ENCODE measurements at places on chromosomes 3 and 15.

DNA sequence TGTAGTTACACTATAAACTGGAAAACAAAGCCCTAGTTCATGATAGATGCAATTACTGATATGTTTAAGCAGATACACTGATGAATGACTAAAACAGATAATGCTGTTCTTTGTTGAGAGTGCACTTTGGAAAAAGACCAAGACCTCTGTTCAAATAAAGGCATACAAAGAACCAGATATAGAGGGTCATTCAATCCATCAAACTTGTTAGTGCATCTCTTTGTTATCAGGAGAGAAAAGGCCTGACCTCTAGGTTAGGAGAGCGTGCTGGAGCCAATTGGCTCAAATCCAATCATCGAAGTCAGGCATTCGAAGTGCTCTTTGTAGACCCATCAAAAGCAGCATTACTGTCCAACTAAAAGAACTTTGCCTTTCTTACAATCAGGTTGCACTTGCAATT, 124.2 kb downstream of the TFG start:
- DNase-seq = no peak

GRCh38 chr3:11808231-11808630, 38.5 kb downstream of the TAMM41 start:
- no peak for DNase-seq

- DNase-seq = no peak
Measured at GRCh38 chr3:156668073-156668763, 6.2 kb upstream of the TIPARP start.

DNA sequence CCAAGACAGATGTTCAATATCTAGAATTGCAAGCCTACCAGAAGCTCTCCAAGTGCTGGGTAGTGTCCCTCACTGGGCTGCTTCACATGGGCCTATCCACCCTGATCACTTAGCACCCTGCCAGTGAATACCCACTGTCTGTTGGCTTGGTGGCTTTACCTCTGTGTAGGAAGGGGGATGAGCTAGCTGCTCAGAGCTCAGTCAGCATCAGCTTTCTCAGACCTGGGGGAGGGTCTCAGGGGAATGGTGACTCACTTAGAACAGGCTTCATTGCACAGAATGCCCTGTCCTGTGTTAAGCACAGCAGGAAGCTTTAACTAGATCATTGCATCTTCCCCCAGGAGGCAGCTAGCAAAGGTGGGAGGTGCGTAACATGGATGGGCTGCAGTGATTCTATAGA, 209.8 kb downstream of the PDCD6IP start:
- no peak for DNase-seq

DNA sequence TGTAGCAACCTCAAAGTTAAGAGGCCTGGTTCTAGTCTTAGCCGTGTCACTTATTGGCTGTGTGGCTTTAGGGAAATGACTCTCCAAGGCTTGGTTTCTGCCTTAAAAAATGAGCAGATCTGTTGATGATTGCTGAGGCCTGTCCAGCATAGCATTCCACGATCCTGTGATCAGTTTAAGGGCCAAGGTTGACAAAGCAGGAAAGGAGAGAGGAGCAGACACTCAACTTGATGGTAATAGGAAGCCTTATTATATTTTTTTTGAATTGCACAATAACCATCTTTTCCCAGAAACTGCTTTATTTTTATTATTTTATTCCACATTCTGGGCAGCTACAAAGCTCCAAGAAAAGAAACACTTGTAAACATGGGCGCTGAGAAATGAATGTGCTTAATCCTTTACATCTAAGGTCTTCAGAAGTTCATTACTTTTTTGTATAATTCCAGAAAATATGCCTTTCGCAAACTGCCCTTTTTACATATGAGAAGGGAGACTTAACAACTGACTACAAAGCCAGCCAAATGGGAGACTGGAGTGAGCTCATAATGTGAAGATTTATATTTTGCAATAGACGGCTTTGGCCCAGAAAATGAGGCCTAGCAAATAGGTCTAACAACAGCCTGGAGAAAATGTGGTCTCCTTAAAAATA, 241.0 kb downstream of the ATP8B4 start:
- no peak for DNase-seq

- DNase-seq = no peak
Measured at GRCh38 chr15:71112429-71112828, 2.8 kb upstream of the THSD4 start.

DNA sequence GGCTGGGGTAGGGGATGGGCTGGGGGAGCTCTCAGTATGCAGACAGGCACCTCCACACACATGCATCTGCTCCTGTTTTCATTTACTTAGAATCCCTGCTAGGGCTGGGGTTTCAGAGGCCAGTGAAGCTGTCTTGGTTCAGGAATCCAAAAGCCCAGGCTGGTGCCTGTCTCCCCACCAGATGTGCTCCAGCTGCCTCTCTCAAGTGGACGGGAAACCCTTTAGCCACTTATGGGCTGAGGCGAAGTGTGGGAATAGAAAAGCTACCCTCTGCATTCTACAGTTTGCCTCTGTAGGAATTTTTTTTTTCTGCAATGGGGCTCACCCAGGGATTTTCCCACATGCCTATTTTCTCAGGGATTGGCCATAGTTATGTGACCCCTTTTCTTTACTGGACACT, 72.5 kb downstream of the ATP2B2 start:
- no peak for DNase-seq

GRCh38 chr3:4855676-4856075, 123.6 kb upstream of the BHLHE40 start:
- DNase-seq = no peak

- DNase-seq = no peak
Measured at GRCh38 chr3:143302638-143303171, 183.1 kb downstream of the CHST2 start.

DNA sequence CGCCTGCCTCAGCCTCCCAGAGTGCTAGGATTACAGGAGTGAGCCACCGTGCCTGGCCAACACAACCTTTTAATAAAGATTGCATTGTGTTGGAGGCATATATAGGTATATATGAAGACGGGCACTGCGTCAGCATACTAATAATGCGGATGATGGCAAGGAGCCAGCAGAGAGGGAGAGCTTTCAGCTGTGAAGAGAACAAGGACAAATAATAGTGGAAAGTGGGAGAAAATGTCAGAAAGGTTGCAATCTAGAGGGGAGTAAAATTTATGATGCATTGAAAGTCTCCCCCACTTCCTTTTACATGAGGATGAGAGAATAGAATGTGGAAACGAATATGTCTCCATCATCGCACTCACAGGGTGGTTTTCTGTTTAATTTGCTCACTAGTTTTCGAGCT, 170.5 kb upstream of the TBL1XR1 start:
- no peak for DNase-seq

DNA sequence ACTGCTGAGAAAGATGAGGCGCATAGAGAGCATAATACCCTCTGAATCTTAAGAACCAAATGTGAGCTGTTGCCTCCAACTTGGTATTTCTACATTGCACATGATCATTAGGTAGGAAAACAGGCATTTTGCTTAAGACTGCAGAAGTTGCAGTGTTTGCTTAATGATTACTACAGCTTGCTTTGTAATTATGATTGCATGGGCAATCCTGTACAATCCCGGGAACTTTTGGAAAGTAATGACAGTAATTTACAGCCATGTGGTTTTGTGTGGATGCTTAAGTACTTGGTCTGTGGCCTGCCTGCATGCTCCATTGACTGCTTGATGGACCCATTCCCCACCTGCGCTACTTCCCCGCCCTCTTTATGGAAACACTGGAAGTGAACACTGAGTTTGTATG, 301.1 kb downstream of the DIPK2A start:
- no peak for DNase-seq

GRCh38 chr3:197615430-197615829, 59.7 kb upstream of the BDH1 start:
- DNase-seq = peak; percentile 19

GRCh38 chr15:75565062-75565970, 13.8 kb downstream of the PTPN9 start:
- no peak for DNase-seq

GRCh38 chr3:193553586-193553985, 1.1 kb downstream of the ATP13A4 start:
- DNase-seq = no peak

DNA sequence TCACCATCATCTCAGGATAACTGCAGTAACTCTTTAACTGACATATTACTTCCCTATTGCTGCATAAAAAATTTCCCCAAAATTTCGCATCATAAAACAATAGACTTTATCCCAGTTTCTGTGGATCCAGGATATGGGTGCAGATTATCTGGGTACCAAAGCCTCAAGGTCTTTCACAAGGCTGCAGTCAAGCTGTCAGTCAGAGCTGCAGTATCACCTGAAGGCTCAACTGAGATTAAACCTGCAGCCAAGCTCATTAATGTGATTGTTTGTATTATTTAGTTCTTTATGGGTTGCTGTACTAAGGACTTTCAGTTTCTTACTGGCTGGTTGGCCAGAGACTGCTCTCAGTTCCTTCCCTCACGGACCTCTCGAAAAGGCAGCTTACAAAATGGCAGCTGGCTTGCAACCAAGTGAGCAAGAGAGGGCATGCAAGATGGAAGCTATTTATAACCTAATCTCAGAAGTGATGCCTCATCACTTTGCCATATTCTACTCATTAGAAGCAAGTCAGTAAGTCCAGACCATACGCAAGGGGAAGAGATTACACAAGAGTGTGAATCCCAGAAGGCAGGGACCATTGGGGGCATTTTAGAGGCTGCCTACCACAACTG, 54.9 kb downstream of the DCUN1D1 start:
- DNase-seq = no peak

DNA sequence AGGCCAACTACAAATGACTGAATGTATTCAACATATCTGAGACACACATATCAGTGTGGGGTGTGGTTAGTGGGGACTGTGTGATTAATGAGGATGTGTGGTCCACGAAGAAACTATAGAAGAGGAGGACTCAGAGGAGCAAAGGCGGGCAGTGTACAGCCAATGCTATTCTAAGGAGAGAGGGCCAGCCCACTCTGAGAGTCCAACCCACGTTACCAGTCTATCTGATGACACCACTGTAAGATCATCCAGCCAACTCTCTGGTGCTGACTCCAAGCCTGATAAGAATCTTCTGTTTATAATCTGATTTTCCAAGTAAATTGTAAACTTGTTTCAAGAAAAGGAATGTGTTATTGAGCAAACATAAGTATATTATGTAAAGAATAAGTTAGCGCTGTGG, 47.2 kb downstream of the MCF2L2 start:
- DNase-seq = peak; percentile 53

DNA sequence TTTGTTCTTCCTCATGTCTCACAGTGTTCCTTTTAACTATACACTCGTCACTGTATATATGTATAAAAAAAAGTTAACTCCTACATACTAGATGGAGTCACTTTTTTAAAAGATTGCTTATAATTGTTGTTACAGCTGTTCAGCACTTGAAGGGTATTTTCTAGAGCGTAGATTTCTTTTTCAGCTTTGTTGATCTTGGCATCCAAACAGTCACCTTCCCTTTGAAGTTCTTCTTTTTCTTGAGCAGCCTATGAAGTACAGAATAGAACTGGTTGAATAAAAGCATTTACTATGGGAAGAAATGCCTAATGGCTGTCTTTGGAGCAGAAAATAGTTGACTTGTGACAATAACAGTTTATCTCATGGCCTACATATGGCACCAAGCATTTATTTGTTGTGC, 17.8 kb downstream of the TTC14 start:
- DNase-seq = no peak

Measured in CD4-positive, alpha-beta T cell treated with Interleukin-4 for 1 hour (primary cell).